ENCODE measurements at places on chromosomes 3 and 15. TPM values are rescaled to one million over a fixed set of nuclear protein-coding genes. Genes with fewer than 3 reads are reported as not detected.

DNA sequence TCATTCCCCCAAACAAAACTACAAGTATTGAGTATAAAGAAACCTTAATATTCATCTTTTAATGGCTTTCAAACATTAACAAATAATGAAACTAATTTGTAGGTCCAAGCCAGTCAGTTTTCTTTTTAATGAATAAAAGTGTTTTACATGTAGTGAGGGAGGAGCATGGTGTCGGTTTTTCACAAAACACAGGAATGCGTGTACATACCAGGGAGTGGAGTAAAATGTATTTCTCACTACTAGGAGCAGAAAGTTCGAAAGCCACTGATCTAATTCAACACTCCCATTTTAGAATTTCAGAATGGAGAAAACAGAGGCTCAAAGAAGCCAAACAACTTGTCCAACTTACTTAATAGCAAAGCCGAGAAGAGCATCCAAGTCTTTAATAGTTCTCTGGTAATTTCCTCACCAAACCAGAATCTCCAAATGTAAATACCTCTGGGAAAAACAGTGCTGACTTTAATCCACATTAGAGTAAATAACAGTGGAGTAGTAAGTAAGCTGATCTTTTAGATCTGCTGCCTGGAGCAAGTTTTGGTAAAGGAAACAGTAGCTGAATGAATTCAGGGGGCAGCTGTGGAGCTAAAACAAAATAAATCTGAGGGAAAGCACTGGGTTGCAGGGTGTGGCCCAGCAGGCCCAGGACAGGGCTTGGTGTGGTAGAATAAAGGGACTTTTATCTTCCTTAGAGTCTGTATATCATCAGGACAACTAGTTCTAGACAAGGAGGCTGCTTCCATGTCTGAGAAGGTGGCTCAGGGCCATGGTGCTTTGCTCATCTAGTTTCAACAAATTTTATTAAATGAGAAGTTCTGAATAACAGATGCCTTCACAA lies 7.9 kb downstream of the ANP32A start:
- DNase-seq, result peak; percentile 65

RTP4 gene
- not detected for total RNA-seq

LRRK1 gene
- 5.5 TPM for total RNA-seq

GRCh38 chr15:62821384-62822131 lies 221.0 kb upstream of the TPM1 start:
- no peak for DNase-seq

- DNase-seq, result no peak
Observed at GRCh38 chr3:47581422-47581821, 2.8 kb upstream of the CSPG5 start.

BOC gene
- 15.3 TPM for total RNA-seq

- DNase-seq, result peak; percentile 28
Observed at GRCh38 chr3:134864636-134865035, 69.6 kb downstream of the EPHB1 start.

GOLGA6A gene
- not detected for total RNA-seq
